ENCODE measurements at places on chromosomes 1 and 21.

DNA sequence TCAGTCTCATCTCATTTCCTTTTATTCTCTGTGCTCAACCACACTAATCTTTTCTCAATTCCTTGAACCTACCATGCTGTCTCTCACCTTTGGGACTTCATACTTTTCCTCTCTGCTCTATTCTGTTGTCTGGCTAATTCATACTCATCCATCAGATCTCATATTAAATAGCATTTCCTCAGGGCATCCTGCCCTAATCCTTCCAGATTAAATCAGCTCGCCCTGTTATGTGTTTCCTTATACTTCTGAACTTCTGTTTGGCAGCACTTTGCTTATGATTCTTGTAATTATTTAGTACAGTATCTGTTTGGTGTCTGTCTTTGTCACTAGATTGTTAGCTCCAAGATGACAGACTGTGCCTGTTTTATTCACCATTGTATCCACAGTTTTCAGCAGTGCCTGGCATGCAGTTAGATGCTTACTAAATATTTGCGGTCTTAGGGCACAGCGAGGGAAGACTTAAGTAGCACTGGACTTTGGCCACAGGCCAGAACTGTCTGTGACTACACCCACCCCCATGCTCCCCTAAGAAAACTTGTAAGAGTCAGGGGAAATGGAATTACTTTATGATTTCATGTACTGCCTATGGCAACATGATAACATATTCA is 9.9 kb upstream of the CAP1 start:
- DNase-seq: peak; percentile 72

DNA sequence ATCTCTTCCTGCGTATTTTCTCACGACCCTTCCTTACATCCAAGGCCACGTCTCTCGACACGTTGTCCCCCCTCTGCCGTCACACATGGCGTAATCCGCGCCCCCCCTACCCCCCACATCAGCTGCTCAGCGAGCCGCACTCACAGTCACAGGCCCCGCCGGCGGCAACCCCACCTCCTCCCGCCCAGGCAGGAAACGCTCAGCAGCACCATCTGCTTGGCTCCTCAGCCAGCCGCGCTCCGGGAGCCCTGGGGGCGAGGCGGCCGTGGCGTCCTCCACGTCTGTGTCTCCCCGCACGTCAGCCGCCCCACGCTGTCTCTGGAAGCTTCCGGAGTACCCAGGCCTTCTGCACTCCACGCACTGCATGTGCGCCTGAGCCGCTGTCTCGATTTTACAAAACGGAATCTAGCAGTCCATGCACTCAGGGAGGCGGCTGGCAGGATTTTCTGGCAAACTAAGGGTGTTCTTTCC is 64.6 kb downstream of the SIK1 start:
- DNase-seq: peak; percentile 68

GRCh38 chr1:39745016-39745670 is 6.5 kb downstream of the PPIE start:
- DNase-seq: no peak

DNA sequence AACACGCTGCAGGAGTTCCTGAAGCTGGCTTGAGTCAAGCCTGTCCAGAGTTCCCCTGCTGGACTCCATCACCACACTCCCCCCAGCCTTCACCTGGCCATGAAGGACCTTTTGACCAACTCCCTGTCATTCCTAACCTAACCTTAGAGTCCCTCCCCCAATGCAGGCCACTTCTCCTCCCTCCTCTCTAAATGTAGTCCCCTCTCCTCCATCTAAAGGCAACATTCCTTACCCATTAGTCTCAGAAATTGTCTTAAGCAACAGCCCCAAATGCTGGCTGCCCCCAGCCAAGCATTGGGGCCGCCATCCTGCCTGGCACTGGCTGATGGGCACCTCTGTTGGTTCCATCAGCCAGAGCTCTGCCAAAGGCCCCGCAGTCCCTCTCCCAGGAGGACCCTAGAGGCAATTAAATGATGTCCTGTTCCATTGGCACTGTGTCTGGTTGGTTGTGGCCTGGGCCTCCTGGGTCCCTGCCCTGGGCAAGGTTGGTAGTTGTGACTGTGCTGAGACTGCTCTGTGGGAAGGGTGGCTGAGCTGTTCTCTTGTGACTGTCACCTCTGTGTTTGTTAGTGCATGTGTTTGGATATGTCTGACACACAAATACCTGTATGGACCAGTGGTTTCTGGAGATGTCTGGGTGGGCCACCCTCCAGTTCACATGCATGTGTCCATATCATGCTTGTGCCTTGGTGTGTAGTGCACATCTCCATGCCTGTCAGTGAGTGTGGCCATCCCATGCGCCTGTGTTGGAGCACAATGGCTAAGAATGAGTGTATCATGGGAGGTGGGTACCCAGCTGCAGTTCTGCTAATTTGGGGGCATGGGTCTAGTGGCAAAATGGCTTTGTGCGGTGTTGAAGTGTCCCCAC is 1.4 kb downstream of the SH3BGRL3 start:
- DNase-seq: peak; percentile 11

- peak; percentile 99 for DNase-seq
These were observed 36.6 kb downstream of the PLXNA2 start for GRCh38 chr1:208207388-208208131.

GRCh38 chr21:39663066-39663465 is 50.3 kb downstream of the B3GALT5 start:
- no peak for DNase-seq

GRCh38 chr1:3533067-3534048 is 78.0 kb downstream of the MEGF6 start:
- DNase-seq: no peak

- peak; percentile 50 for DNase-seq
These were observed 3.1 kb downstream of the VPS26C start for GRCh38 chr21:37263827-37264600.

DNA sequence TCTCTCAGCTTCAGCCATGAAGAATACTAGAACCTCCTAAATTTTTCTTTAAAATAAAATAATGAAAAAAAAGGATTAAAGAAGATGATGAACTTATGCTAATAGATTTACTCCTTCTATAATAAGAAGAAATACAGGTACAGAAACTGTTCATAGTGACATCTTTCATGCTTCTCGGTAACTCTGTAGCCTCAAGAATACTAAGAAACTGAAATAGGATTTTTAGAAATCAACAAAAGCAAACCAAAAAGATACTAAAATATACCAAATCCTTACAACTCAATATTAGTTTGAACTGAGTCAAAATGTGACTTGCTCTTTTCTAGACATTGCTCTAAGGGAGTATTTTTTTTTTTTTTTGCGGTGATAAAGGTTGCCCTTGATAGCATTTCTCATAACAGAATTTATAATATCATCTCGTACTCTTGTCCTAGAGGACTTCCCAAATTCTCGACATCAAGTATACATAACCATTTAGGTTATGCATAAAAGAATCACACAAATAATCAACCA is 42.8 kb downstream of the ZZZ3 start:
- DNase-seq: no peak

GRCh38 chr1:64887689-64888217 is 78.6 kb downstream of the JAK1 start:
- DNase-seq: no peak

- DNase-seq: peak; percentile 35
These were observed 12.2 kb upstream of the RGS16 start for GRCh38 chr1:182616130-182617013.

GRCh38 chr1:210691039-210691610 is 362.4 kb downstream of the HHAT start:
- DNase-seq: no peak

DNA sequence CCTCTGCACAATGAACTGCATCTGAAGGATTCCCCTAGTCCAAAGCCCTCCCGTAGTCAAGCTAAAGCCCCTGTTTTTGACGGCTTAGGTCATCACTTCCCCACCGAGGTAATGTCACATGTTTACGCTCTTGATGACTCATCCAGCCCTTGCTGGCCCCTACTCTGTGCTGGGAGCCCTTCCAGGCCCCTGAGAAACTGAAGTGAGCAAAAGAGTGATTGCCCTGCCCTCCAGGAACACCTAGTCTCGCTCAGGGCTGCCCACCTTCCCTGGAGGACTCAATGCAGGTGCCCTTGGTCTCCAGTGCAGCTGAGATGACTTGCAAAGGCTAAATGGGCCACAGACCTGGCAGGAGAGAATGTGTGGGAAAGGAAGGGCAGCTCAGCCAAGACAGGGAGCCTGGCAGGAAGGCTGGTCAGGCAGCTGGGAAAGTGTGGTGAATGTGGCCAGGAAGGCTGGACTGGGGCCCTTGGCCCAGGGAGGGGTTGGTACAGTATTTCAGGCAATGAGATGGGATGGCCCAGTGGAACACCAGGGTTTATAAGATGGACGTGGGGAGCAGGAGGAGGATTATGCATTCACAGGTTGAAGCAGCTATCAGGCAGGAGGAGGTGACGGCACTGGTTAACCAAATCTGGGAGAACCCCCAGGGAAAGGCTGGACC is 345.6 kb downstream of the NPHP4 start:
- DNase-seq: no peak

GRCh38 chr1:53392460-53392859 is 64.6 kb upstream of the LRP8 start:
- DNase-seq: no peak

DNA sequence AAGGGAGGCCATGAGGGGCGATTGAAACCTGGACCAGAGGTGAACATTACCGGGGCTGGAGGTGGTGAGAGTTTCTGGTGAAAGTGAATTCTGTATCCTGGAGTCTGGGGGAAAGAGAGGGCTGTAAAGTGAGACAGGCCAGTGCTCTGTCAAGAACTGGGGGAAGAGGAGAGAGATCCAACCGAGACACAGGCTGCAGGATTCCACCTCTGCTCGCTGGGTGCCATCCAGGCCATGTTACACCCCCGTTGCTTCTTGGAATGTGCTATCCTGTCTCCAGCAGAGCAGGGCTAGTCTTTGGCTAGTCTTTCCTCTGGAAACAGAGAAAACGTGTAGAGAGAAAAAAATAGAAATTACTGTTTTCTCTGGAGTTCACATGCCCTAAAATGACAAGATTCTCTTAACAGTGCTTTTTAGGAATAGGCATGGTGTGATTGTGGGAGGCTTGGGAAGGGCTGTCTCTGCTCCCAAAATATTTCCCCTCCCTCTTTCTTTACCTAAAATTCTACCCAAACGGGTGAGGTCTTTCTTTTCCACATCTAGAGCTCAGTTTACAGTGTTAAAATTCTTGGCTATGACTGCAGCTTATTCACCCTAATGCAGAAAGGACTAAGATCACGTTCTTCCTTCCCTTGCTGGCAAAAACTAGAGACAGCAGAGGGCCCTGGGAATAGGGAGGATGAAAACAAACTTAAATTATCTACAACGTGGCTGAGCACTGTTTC is 16.5 kb upstream of the OVAAL start:
- no peak for DNase-seq

GRCh38 chr1:85607921-85608265 is 27.3 kb downstream of the CCN1 start:
- no peak for DNase-seq

GRCh38 chr1:78211483-78212092 is 165.8 kb downstream of the GIPC2 start:
- no peak for DNase-seq

DNA sequence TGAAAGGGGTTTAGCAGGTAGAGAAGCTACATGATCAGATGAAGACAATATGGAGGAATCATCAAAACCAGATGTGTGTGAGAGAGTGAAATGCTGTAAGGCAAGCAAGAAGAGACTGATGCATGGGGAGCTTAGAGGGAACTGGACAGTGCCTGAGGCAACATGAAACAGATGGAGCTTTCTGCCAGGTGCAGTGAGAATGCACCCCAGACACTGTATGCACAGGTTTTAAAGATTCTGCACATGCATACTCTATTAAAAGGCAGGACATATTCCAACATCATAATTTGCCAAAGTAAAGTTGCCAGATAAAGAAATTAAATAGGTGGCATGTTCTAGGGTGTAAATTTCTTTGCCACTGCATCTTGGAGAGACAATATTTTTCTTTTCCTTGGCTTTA is 200.1 kb downstream of the AMY1C start:
- no peak for DNase-seq

GRCh38 chr1:160192234-160192633 is 1.9 kb downstream of the CASQ1 start:
- no peak for DNase-seq

- no peak for DNase-seq
These were observed 50.4 kb downstream of the RWDD3 start for GRCh38 chr1:95284420-95284819.

GRCh38 chr1:23475134-23475628 is 8.8 kb downstream of the ASAP3 start:
- peak; percentile 95 for DNase-seq

- no peak for DNase-seq
These were observed 497.7 kb downstream of the NPHP4 start for GRCh38 chr1:5494518-5494917.

DNA sequence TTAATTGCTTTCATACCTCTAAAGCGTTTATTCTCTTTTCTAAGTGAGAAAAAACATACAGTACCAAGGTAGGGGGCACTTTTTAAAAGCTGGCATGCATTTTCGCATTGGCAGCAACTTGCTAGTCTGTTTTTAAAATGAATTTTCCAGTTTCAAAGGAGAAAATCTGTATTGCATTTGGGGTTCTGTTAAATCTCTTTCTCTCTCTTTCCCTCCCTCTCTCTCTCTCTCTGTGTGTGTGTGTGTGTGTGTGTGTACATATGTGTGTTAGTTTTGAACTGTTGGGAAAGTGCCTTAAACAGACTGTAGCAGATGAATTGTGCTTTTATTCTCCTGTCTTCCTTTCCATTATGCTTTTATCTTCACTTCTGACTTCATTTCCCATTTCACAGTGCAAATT is 7.3 kb downstream of the NIBAN1 start:
- no peak for DNase-seq

DNA sequence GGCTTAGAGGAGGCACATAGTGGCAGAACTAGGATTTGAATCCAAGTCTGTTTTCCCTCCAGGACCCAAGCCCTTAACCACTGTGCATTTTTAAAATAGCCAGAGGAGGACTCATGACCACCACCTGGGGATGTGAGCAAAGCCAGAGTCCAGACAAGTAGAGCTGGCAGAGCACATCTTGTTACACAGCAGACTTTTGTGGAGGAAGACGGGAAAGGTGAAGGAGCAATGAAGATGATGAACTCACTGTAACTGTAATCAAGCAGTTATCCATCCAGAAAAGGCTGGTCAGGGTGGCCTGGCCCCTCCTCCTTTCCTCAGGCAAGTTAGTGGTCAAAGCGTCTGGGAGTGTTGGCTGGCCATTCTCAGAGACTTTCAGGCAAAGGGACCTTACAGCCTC is 50.9 kb downstream of the SLC44A3 start:
- peak; percentile 39 for DNase-seq

- DNase-seq: peak; percentile 98
These were observed 26.6 kb downstream of the IL6R start for GRCh38 chr1:154431586-154432373.

GRCh38 chr1:172647110-172647564 is 11.8 kb upstream of the FASLG start:
- DNase-seq: no peak

DNA sequence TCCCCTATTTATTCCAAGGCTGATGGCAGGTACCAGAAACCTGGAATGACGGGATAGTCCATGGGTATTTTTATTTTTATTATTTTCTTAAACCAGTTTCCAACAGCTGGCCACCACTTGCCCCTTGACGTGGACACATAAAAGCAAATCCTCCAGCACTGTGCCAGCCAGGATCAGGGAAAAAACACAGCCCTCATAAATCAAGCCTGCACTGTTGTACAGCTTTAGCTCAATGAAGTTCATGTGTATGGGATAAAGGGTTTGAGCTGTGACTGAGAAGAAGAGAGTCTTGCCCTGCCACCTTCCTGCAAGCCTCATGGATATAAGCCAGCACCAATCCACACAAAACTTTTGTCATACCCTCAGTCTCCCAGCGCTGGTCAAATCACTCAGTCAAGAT is 303.8 kb upstream of the SPAG17 start:
- no peak for DNase-seq

All from iris pigment epithelial cell (primary cell).